ENCODE measurements at places on chromosomes 1 and 21. TPM values are rescaled to one million over a fixed set of nuclear protein-coding genes. Genes with fewer than 3 reads are reported as not detected.

DNA sequence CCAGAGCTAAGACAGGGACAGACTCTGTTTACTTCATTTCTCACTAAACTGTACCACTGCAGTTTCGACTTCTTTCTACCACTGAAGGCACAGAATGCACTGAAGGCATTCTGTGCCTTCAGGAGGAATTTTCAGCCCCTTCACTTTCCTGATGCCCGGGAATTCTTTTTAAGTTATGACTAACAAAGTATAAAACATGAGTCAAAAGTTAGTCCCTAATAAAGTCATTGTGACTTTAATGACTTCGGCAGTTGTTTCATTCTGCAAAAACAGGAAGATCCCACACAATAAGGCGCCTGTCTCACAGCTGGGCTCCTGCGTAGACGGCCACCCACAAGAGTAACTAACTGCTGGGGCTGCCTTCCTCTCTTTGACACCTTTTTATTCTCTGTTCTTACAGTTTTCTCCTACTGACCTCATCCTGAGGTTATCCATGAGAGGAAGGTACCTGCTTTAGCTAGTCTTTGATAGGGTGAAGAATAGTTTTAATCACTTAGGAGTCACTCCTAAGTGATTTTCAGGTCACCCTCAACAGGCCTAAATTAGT lies 183.9 kb upstream of the SGIP1 start:
- no peaks in the 10 kb centered on the region for H3K27me3 ChIP-seq
- H3K27ac ChIP-seq = peak overlapping the region; percentile 83
- H3K4me1 ChIP-seq = peaks cover 4% of the 10 kb centered on the region

GJC2 gene
- total RNA-seq = 1.8 TPM

DNA sequence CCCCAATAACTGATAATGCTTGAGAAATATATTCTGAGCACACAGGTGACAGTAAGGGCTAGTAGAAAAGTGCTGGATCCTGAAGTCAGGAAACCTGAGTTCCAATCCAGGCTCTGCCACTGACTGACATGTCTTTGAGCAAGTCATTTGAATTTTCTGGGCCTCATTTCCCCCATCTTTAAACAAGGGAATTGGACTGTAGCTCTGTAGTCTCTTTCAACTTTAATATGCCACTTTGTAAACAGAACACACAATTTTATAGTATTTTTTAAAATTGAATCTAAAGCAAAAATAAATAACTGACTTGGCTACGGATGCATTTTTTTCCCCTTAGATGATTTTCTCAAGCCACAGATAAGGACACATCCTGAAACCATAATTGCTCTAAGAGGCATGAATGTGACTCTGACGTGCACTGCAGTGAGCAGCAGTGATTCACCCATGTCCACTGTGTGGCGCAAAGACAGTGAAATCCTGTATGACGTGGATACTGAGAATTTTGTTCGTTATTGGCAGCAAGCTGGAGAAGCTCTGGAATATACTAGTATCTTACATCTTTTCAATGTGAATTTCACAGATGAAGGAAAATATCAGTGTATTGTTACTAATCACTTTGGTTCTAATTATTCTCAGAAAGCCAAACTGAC lies 37.0 kb downstream of the LRIG2 start:
- H3K4me1 ChIP-seq = no peaks in the 10 kb centered on the region
- H3K27me3 ChIP-seq = no peaks in the 10 kb centered on the region
- H3K36me3 ChIP-seq = peaks cover 24% of the 10 kb centered on the region
- no peak overlapping the region for H3K27ac ChIP-seq

PHC2 gene
- 79.9 TPM for total RNA-seq

DNA sequence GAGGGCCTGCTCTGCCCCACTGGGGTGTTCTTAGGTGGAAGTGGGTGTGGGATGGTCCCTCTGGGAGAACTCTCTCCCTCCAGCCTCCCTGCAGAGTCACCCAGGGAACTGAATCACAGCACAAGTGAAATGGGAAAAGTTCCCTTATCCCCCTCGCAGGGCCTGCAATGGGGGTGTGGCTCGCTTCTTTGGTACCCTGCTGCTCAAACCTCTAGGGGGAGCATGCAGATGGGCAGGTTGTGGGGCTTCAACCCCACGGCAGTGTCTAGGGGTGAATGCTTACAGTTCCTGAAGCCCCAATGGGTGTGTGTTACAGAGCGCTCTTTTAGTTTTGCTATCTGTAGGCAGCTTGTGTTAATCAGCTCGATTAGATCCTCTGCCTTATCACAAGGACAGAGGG lies 59.0 kb upstream of the TINAGL1 start:
- DNase-seq = no peak
- no peaks in the 10 kb centered on the region for H3K36me3 ChIP-seq
- H3K27ac ChIP-seq = no peak overlapping the region
- no peaks in the 10 kb centered on the region for H3K4me1 ChIP-seq

- DNase-seq = no peak
- peaks cover 2% of the 10 kb centered on the region for H3K36me3 ChIP-seq
- no peak overlapping the region for H3K27ac ChIP-seq
- H3K4me1 ChIP-seq = no peaks in the 10 kb centered on the region
- no peaks in the 10 kb centered on the region for H3K27me3 ChIP-seq
- no peak overlapping the region for H3K4me3 ChIP-seq
Measured at GRCh38 chr1:246591504-246591903, 25.2 kb downstream of the CNST start.

DNA sequence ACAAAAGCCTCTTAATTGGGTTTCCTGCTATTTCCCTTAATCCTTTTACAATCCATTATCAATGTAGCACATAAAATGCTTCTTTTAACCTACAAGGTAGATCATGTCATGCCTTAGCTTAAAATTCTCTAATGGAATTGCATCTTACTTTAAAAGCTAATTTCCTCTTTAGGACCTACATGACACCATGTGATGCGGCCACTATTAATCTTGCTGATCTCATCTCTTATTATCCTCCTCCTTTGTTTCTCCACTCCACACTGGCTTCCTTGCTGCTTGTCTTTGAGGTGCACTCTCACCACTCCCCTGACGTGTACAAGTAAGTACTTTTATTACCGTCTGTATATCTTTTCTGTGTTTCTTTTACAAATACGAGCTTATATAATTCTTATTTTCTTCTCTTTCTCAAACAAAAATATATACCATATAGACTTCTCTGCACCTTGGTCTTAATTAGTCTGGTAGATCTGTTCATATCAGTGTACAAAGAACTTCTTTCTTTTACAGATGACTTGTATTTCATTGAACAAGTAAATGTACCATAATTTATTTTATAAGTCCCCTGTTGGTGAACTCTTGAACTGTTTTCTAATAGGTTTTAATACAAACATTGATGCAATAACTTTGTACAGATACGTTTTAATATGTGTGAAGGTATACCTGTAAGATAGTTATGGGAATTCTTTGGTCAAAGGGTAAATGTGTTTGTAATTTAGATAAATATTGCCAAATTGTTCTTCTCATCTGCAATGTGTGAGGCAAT lies 28.2 kb downstream of the GPR88 start:
- no peak overlapping the region for H3K27ac ChIP-seq
- no peaks in the 10 kb centered on the region for H3K27me3 ChIP-seq
- no peaks in the 10 kb centered on the region for H3K4me1 ChIP-seq
- DNase-seq = no peak
- no peak overlapping the region for H3K4me3 ChIP-seq

- H3K36me3 ChIP-seq = no peaks in the 10 kb centered on the region
- H3K4me3 ChIP-seq = no peak overlapping the region
- no peaks in the 10 kb centered on the region for H3K27me3 ChIP-seq
- no peak for DNase-seq
- peaks cover 5% of the 10 kb centered on the region for H3K4me1 ChIP-seq
Measured at GRCh38 chr1:17591814-17592430, 52.4 kb downstream of the ARHGEF10L start.
